ENCODE measurements at places on chromosomes 4 and X.

DNA sequence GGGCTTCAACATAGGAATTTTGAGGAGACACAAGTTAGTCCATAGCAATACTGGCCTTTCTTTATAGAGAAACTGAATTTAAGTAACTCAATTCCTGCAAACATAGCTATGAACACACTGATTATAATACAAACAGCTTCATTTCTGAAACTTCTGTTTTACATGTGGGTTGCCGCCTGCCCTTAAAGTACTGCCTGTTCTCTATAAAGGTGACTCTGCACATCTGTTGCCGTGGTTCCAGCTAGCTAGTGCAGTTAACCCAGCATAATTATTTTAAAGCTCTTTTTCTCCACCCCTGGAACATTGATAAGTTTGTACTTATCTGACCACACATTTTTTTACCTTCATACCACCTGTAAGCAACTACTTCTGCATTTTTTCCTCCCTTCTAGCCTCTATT is 177.6 kb downstream of the NWD2 start:
- no peak for DNase-seq

GRCh38 chr4:42280327-42281095 is 116.8 kb upstream of the SHISA3 start:
- peak; percentile 14 for DNase-seq

GRCh38 chrX:14616301-14616700 is 87.0 kb downstream of the GLRA2 start:
- DNase-seq = peak; percentile 0

GRCh38 chr4:120630427-120630826 is 292.1 kb downstream of the PRDM5 start:
- DNase-seq = peak; percentile 7

- no peak for DNase-seq
These were observed 42.3 kb downstream of the AFF2 start for GRCh38 chrX:148542481-148543255.

GRCh38 chr4:110609044-110609750 is 13.7 kb downstream of the PITX2 start:
- DNase-seq = no peak

- DNase-seq = no peak
These were observed 219.1 kb downstream of the GC start for GRCh38 chr4:71564775-71565174.

- peak; percentile 72 for DNase-seq
These were observed 592.9 kb downstream of the BCOR start for GRCh38 chrX:39504850-39505259.

DNA sequence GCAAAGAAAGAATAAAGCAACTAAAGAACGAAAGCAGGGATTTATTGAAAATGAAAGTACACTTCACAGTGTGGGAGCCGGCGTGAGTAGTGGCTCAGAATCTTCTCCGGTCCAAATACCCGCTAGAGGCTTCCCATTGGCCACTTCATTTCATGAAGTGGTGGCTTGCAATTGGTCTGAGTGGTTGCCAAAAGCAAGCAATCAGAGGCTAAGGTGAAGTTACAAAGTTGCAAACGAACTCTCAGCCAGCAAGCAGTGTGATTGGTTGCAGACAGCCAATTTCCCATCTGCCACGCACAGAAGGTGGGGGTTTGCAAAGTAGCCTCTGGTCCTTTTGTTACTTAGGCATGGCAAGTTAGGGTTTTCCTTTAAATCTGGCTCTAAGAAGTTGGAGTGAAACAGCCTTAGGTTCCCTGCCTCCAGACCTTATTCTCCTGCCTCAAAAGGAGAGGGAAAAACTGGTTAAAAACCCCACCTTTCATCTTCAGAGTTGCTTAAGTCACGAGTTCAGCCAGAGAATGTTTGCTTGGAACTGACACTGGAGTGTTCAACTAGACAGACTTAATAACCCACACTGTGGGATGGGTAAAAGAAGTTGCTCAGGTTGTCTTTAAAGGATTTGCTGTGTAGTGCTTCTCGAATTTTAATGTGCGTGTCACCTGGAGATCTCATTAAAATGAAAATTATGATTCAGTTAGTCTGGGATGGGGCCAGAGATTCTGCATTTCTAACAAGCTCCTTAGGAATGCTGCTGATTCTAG is 6.9 kb upstream of the CLOCK start:
- DNase-seq = peak; percentile 56
